ENCODE measurements at places on chromosomes 1 and 21.

DNA sequence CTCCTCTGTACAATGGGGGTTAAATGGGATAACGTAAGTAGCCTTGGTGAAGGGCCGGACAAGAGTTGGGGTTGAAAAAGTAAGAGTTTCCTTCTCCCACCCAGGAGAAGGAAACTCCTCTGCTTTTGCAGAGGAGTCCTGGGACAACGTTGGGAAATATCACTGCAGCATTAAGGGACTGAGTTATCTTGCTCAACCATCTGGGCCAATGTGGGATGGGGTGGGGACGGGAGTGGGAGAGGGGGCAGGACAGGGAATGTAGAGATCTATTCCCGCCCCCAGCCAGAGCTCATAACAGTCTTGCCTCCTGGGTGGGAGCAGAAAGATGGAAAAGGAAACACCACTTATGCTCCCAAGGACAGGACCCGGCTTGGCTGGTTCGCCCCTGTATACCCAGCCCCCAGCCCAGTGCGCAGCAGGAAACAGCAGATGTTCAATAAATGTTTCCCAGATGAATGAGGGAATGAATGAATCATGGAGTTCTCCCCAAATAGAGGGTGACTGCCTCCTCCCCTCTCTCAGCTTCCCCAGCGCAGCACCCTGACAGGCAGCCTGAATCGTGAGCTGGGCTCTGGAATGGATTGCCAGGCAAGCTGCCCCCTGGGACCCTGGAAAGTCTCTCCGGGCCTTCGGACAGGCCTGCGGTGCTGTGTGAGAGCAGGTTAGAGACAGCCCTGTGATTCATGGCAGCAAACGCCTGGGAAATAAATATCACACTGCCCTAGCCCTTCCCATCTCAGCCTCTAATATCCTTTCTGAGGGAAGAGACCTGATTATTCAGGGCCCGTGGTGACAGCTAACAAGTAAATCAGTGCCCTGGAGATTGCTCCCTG, 24.8 kb downstream of the FBXO2 start:
- no peak for DNase-seq

DNA sequence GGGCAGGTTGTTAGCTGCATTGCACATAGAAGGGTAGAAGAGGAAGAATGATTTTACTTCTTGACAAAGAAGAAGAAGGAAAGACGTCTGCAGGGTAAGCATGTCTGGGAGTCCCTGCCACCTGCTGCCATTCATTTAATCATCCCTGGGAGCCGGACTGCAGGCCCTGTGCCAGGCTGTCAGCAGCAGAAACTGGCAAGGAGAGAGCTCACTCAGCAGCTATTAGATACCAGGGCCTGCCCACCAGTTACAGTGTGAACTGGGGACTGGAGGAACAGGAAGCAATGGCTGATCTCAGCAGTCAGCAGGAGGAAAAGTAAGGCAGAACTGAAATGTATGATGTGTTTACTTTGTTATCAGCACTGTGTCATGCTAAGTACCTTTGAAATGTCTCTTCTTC, 75.7 kb upstream of the C1orf87 start:
- DNase-seq: no peak

GRCh38 chr1:208432346-208432745, 188.2 kb upstream of the PLXNA2 start:
- no peak for DNase-seq

- peak; percentile 66 for DNase-seq
These were observed 8.8 kb downstream of the UBE2J2 start for GRCh38 chr1:1264868-1265272.

DNA sequence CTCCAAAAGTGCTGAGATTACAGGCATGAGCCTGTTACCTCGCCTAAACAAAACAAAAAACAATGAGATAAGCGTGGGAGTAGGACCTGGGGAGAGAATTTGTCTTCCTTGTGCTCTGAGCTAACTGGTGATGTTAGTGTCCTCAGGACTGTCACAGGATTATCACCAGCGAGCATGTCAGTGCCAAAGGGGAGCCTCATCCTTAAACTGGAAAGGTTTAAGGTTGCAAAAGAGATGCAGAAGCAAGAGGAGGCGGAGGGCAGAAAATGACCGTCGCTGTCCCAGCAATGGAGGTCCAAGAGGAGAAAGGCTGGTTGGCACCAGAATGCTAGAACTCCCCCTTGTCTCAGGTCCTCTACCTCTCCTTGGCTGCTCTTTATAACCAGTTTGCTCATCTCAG, 3.9 kb downstream of the SYPL2 start:
- DNase-seq: no peak

DNA sequence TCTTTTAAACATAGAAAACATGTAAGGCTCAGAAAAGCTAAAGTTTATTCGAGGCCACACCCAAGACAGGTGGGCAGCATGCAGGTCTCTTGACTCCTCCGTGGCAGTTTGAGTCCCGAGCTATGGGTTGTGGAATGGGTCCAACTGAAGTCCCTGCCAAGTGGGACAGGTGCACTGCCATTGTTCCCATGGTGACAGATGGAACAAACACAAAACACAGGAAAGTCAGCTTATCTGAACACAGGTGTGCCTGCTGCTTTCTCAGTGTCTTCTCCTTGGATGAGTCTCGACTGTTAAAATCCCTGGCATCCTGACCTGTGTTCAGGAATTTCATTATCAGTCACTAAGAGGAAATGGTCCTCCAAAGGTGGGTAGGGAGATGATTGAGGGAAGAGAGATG, 99.0 kb upstream of the RAB4A start:
- DNase-seq: no peak

DNA sequence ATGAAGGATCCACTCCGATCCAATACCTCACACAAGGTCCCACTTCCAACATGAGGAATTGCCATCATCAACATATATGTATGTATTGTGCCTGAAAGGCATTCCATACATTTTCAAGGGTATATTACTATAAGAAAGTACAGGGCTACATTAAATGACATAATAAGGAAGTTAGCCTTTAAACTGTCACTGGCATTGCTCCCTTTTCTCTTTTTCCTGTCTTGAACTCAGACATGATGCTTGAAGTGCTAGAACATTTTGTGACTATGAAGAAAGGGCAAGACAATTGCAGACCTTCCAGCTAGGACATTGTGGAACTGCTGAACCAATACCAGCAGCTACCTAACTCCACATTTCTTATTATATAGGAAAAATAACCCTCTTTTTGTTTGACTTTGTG, 2.9 kb upstream of the TSPAN2 start:
- no peak for DNase-seq

- no peak for DNase-seq
These were observed 277.1 kb upstream of the DUSP10 start for GRCh38 chr1:222019029-222019428.

- DNase-seq: no peak
These were observed 37.4 kb downstream of the PCAT6 start for GRCh38 chr1:202848191-202848542.

DNA sequence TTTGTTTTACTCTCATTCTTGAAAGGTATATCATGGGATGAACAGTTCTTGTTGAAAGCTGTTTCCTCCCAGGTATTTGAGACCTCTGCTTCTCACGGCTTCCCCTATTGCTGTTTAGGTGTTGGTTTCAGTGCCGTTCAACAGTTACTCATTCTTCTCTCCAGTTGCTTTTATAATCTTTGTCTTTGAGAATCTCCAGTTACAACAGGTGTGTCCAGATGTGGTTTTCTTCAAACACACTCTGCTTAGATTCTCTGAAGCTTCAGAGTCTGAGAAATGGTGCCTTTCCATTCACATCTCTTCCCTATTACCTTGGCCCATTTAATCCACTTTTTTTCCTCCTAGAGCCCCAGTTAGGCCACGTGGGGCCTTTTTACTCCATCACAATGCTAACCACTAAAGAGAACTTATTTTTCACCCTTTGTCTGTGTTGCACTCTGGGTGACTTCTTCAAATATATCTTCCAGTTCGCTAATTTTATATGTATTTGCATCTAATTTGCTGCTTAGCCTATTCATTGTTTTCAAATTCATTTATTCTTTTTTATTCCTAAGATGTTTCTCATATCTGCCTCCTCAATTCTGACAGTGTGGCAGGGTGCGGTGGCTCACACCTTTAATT, 46.7 kb upstream of the SLC19A1 start:
- no peak for DNase-seq

- no peak for DNase-seq
These were observed 102.3 kb downstream of the OMA1 start for GRCh38 chr1:58443986-58444868.

DNA sequence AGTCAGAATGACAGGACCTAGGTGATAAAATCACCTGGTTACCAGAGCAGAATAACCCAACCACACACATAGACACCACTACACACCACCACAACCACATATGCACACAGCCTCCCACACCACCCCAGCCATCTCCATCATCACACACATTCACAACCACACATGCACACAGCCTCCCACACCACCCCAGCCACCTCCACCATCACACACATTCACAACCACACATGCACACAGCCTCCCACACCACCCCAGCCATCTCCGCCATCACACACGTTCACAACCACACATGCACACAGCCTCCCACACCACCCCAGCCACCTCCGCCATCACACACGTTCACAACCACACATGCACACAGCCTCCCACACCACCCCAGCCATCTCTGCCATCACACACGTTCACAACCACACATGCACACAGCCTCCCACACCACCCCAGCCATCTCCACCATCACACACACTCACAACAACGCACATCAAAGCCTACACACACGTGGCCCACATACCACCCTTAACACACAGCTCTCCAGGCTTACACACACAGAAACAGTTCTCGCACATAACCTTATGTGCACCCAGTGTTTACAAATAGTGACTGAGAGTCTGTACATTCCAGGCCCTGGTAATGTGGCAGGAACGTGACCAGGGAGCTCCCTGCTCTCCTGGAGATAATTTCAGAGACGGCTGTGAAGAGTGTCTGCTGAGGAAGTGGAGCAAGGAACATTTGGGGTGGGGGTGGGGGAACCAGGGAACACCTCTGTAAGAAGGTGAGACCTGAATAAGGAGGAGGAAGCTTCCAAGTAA, 3.3 kb upstream of the GJB3 start:
- DNase-seq: no peak

DNA sequence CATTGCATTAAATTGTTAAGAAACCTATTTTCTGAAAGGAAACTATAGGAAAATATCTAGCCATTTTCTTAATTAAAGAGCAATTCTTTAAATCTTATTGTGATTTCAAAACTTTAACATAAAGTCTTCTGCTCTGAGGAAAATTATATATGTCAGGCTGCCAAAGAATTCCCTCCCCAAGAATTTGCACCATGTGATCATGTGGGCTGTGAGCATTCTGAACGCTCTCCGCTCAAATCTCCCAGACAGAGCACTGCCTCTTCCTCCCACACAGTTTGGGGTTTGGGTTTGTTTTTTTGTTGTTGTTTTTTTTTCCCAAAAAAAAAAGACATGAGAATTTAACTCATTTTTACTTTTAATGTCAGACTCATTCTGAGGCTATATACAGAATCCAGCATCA, 155.9 kb upstream of the PALMD start:
- no peak for DNase-seq

DNA sequence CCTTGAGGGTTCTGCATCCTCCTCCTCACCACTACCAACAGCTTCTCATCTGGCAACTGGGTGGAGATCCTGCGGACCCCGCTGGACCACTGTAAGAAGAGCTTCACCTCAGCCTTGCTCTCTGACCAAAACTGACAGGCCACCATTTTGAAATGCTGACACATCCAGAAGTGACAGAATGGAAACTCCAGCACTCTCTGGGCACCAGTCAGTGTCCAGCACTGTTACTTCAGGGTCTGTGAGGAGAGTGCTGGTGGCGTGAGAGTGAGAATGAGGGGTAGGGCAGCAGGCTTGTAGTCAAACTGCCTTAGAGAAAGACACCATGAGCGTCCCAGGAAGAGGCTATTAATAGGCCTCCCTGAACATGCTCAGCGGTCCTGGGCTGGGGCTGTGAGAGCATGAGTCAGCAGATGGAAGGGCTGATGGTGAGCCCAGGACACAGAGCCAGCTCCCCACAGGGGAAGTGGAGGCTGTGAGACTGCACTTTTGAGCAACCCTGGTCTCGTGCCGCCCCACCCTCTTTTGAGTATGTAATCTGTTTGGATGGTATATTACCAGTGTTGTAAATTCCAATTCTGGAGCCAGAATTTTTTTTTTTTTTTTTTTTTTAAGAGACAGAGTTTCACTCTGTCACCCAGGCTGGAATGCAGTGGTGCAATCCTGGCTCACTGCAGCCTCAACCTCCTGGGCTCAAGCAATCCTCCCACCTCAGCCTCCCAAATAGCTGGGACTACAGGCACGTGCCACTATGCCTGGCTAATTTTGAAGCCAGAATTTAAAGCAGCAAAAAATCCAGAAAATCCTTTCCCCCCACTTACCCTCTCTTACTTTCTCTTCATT, 34.4 kb upstream of the SLC30A1 start:
- peak; percentile 87 for DNase-seq

GRCh38 chr1:206589206-206589605, 23.1 kb downstream of the EIF2D start:
- peak; percentile 38 for DNase-seq

- no peak for DNase-seq
These were observed 12.2 kb downstream of the OR2B11 start for GRCh38 chr1:247445526-247446356.

DNA sequence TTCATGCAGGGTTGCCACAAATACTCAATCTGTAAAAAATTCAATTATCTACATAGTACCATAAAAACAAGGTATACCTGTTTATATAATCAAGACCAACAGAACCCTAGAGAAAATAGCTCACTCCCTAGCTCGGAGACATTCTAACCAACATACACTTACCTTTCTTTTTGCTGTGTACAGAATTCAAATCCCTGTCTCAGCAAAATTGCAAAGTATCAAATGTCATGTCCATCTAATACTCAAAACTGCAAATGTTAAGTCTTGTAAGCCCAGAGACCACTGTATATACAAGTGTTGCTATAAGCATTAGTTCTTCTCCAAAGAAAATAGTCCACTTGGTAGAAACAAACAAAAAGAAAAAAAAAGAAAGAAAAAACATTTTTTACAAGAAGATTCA, 16.2 kb upstream of the SELE start:
- DNase-seq: no peak

DNA sequence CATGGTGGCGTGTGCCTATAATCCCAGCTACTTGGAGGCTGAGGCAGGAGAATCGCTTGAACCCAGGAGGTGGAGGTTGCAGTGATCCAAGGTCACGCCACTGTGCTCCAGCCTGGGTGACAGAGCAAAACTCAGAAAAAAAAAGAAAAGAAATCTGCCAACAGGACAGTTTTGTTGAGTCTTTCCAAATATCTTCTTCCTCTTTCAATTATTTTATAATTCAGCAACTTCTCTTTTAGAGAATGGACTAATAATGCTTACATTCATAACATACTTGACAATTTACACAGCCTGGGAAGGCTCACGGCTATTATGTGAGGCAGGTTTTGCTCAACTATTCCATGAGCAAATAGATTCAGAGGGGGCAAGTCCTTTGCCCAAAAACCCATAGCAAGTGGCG, 18.1 kb downstream of the CNR2 start:
- DNase-seq: no peak

- no peak for DNase-seq
These were observed 10.7 kb upstream of the MAST2 start for GRCh38 chr1:45792744-45793143.
